ENCODE measurements at places on chromosomes 4 and X.

- no peak for DNase-seq
These were observed 233.2 kb downstream of the EPHA5 start for GRCh38 chr4:65437102-65437501.

- DNase-seq = no peak
These were observed 110.4 kb upstream of the ATXN3L start for GRCh38 chrX:13430136-13430827.

GRCh38 chr4:25258980-25259578, 25.2 kb downstream of the PI4K2B start:
- DNase-seq = no peak

DNA sequence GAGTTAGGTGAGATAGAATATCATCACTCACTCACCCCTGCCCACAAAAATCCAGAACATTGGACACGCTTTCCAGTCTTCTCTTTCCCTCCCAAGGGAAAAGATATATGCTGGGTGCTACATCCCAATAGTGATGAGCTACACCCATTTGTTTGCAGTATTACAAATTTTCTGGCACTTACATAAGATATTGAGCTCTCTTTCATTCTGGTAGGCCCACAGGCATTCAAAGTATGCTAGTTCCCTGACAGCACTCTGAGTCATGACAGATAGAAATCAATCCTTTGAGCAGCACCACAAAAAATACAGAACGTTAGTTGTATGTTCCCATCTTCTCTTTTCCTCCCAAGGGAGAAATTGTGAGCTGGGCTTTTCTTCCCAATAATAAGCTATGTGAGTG, 477.6 kb upstream of the GRID2 start:
- DNase-seq = no peak

DNA sequence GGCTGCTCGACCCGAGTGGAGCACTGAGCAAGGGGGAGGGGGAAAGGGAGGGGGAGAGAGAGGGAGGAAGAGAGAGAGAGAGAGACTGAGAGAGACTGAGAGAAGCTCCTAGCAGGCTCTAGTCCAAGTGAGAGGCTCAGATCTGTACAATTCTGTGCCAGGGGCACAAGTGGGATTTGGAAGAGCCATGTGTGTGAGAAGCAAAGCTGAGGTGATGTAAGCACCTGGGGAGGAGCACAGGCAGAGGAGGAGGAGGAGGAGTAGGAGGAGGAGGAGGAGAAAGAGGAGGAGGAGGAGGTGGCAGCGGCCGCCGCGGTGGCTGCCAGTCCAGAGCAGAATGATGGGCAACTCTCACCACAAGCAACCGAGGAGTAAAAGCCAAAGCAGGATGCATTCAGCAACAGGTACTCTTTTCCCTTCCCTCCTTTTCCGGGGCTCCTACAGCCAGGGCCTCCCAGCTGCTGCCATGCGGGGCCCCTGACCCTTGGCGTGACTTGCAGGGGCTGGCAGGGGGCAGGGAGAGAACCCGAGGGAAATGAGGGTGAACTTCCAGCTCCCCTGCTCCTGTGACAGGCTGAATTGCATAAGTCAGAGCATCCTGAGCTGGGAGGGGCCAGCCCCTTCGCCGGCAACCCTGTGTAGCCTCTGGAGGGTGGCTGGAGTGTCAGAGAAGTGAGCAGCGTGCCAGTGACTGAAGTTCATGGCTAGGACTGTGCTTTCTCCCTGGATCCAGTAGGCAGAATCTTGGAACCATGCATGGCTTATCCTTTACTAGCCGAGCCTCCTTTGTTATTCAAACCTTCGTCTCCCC, 62.2 kb downstream of the RTL5 start:
- no peak for DNase-seq

GRCh38 chr4:38046727-38047489, 86.7 kb downstream of the PTTG2 start:
- DNase-seq = no peak

DNA sequence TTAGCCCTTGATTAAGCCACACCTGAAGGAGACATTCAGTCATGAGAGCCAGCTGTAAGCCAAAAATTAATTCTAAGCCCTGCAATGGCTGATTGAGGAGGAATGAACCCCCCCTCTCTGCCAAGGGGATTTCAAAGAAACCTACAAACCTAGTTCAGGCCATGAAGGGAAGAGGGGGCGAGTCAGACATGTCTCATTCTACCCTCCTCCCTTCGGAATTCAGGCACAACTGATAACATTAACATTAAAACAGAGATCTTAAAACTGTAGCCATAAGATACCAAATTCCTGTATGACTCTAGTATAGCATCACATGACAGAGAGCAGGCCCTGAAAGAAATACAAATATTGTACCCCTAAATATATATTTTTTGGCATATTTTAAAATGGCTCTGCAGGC, 40.4 kb upstream of the AFAP1 start:
- no peak for DNase-seq

DNA sequence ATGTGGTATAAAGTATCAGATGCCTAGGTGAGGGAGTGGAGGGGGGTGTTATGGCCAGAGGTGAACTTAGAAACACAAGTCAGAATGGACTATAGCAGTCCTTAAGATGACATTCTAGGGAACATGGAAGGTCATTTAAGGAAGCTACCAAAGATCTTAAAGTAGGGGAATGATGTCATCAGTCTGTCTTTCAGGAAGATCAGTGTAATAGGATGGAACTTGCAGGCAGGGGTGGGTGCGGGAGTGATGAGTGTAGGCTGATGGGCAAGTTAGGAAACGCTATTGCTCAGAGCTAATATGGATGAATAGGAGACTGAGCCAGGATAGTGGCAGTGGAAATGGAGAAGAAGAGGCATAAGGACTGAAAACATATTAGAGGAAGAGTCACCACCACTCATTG, 27.5 kb upstream of the CWH43 start:
- no peak for DNase-seq

DNA sequence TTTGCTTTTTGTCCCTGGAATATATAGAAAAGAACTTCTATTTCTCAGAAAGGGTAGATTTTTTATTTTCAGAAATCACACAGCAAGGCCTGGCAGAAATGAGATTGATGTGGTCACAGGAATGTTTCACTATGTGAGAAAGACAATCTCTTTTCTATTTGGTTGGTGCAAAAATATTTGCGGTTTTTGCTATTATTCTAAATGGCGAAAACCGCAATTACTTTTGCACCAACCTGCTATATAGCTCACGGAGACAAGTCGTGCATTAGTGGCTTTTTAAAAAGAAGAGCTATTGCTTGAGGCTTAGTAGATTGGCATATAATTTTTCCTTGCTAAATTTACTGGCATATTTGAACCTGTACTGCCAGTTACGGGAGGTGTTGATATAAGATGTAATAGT, 100.4 kb downstream of the ITM2A start:
- DNase-seq = no peak

GRCh38 chr4:132297346-132297745, 851.7 kb upstream of the PCDH10 start:
- no peak for DNase-seq

DNA sequence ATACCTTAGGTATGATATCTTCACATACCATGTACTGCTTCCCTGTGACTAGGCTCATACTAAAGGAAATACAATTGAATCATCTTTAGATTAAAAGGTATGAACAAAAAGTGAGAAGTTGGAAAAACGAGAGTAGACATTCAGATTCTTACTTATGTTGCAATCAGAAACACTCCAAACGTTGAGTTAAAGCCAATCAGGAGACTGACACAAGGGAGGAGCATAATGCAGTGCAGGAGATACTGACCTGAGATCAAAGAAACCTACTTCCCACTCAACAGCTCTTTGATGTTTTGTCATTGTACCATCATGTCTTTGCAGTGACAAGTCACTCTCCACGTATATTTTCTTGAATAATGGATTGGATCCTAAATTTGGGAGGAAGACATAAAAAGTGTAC, 8.9 kb upstream of the PCDH18 start:
- DNase-seq = no peak

DNA sequence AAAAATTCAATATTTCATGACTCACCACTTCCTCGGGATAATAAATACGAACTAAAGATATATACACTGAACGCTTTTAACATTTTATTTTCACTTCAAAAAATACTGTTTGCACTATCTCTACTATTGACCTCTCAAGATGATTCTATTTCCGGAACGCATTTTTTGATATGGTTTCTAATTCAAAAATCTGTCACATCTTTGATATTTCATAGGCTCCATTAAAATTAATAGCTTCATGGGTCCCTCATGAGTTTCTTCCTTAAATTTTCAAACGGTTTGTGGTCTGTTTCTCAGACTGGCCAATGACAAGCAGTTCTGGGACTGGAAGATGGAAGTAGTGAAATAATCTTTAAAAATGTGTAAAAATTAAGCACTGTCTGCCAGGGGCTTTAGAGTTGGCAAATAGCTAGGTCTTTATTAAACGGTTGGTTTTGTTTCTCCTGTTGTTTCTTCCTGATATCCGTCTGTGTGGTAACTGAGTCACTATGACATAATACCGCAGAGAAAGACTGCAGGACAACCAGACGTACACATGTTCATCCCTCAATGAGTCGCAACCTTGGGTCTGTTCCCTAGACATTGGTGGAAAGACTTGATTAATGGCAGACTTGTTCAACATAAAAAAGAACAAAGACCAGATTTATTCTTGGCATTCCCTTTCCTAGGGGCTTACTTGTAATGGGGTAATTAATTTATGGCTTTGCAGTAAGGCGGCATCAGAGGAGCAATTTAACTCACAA, 133.8 kb downstream of the PALLD start:
- no peak for DNase-seq

DNA sequence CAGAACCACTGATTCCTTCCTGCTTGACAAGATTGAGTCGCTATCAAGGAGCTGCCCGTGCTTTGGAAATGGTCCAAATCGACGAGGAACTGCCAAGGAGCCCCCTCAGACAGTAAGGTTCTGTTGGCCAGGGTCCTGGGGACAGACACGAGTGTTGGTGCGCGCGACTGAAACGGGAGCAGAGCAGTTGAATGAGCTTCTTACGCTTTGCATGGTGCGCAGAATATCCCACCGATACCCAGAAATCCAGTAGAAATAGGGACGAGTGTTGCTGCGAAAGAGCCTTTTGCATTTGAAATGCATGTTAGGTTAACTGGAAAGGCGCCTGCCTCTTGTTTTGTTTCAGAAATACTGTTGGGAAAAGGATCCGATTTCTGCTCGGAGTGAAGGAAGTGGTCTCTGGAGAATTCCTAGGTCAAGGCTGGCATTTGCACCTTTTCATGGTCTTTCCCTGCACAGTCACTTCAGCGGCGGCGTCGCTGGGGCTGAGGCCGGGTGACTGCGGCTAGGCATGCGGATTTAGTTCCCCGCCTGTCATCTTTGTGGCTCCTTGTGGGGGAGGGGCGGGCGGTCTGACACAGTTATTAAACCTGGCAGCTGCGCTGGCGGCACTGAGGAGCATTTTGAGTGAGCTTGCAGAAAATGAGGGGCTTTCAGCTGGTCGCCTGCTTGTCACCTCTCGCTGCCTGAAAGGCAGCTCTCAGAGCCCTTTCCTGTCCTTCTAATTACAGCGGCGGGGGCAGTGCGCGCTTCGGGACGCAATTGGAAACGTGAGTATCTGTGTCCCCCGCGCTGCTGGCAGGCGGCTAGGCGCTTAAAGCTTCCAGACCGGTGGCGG, 51.5 kb upstream of the TRIM2 start:
- no peak for DNase-seq

DNA sequence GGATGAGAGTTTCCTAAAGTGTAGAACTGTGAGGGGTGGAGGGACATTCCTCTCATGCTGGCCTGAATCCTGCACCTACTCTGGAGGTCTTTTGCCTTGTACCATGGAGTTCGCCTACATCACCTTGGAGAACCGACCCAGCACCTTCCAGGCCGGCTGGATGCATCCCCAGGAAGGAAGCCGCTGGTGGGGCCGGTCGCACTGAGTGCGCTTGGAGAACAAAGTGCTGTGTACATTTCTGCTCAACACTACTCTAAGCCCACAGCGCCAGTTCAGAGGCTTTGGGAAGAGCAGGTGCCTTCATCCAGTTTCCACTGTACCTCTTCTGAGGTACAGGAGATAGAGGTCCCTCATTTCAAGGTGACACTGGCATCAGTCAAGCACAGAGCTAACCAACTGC, 15.4 kb upstream of the IRF2 start:
- no peak for DNase-seq

DNA sequence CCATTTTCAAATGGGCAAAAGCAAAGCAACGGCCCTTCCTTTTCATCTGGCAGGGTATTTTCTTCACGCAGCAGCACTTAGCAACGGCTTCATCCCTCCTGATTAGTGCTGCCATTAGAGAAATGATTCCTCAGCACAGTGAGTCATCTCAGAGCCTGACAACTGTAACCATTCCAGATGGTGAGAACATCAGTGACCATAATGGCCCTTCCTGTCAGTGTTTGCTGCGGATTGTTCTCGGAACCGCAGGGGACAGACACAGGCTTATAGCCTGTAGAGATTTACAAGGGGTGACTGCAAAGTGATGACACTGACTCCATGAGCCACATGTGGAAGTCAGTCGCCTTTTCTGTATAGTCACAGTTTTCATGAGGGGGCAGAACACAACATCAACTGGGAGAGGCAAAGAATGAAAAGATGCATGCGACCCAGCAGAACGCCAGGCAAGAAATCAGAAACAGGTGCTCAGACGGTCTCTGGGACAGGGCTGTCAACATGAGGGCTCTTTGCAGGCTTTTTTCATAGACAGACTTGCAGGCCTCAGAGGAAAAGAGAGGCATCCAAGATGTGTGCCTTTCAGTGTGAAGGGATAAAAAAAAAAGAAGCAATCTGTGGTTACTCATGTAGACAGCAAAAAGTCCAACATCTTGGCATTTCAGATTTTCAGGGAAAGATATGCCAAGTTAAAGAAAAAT, 69.9 kb upstream of the FBXW7 start:
- DNase-seq = no peak

- DNase-seq = no peak
These were observed 20.8 kb downstream of the FGFRL1 start for GRCh38 chr4:1031956-1032795.

DNA sequence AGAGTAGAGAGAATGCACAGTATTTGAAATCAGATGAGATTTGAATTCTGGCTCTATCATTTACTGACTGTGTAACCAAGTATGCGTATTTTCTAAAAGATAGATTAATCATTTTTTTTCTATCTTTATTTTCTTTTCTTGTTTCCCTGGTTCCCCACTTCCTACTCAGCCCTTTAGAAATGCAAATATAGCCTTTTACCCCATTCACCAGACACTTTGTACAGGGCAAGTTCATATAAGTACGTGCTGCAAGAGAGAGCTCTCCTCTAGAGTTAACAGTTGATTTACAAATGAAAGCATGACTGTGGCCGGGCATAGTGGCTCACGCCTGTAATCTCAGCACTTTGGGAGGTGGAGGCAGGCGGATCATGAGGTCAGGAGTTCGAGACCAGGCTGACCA, 17.8 kb upstream of the TDO2 start:
- DNase-seq = no peak

- no peak for DNase-seq
These were observed 1331.6 kb downstream of the ADGRL3 start for GRCh38 chr4:62531731-62532130.
